ENCODE measurements at places on chromosomes 2 and 18.

- DNase-seq, result no peak
These were observed 68.8 kb downstream of the ACVR1C start for GRCh38 chr2:157559890-157560289.

DNA sequence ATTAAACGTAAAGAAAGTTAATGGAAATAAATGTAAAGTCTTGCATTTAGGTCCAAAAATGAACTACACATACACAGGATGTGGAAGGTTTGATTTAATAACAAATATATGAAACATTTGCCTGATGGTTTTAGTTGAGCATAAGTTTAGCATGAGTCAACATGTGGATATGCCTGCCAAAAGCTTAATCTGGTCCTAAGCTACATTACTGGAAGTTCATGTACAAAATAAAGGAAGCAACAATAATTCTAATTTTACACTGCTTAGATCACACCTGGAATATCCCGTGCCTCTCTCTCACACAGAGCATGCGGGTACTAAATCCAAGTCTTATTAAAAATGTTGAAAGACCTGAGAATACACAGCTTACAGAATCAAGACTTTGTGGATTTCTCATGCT is 276.5 kb upstream of the NRP2 start:
- no peak for DNase-seq

DNA sequence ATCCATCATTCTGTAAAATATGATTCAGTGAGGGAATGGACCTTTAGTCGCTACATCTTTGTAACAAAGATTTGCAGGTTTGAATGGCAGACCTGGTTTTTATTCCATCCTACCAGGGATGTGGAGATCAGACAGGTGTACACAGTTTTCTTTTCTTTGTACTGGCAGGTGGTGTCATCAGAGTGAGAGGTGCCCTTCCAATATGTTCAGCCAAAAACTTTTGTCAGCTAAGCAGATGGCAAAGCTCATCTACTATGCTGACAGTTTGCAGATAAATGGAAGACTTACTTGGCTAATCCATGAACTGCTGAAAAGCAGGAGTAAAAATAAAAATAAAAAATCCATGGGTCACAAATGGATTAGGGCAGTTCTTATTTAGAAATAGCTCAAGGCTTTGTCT is 185.5 kb upstream of the DOK6 start:
- no peak for DNase-seq

DNA sequence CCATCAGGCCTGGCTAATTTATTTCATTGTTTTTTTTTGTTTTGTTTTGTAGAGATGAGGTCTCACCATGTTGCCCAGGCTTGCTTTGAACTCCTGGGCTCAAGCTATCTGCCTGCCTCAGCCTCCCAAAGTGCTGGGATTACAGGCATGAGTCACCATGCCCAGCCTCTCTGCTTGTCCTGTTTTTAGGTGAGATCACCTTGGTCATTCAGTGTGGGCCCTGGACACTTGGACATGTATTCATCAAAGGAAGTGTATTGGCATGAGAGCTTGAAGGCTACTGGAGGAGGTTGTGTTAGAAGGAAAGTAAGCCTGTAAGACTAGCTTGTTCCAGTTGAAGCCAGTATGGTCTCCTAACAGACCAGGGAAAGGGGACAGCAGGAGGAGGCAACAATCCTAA is 229.2 kb upstream of the RGPD4 start:
- no peak for DNase-seq

- DNase-seq, result peak; percentile 38
These were observed 226.4 kb upstream of the SALL3 start for GRCh38 chr18:78753240-78753639.

GRCh38 chr2:167550448-167550847 is 662.2 kb downstream of the XIRP2 start:
- no peak for DNase-seq

DNA sequence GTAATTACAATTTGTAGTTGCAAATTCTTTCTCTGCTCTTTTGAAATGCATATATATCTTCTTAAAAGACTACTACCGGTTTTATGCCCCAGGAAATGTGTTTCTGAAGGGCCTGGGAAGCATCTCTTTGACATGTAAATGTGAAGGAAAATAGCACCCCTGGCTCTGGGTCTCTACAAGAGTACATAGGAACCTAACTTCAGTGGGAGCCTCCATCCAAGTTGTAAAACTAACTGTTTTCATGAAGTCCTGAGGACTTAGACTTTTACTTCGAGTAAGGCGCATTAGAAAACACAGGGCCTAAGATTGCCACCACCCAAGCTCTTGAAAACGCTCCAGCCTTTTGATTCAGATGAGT is 99.4 kb downstream of the CBLN2 start:
- no peak for DNase-seq

DNA sequence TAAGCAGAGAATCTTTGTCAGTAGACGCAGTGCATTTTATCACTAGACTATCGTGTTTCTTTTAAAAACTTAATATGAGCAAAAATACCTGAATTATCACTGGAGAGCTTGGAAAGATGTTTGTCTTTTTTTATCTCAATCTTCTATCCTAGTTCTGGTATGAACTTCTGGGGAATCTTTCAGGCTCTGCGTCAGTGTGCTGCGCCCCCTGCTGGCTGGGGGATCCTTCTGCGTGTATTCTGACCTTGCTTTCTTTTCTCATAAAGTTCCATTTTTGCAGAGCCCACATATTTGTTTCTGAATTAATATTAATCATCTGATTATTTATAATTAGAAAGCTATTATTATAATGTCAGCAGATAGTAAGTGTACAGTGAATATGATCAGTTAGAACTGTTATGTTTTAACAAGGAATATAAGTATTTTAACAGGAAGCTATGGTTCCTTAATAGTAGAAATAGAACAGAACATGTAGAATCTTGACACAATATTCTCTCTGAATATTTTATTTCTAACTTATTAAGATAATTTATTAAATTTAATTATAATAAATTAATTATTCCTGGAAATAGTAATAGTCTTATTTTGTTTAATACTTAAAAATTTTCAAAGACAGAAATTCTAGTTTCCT is 945.0 kb upstream of the CRIM1 start:
- DNase-seq, result no peak
